ENCODE measurements at places on chromosomes 5 and 9.

DNA sequence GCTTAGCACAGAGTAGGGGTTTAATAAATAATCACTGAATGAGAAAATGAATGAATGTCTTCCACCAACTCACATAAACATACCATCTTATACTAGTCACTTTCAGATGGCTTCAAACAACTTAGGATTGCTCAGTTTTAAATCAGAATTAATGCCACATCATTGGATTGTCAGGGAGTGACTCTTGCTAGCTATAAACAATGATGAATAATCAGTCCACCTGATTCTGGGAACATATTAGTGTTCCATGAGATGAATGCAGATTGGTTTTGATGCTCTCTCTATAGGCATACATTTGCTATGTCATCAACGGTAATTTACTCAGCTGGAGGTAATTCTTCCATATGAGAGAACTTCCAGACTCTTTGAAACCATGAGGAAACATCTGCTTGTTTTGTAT is 97.4 kb downstream of the CDH9 start:
- ATAC-seq, result no peak

DNA sequence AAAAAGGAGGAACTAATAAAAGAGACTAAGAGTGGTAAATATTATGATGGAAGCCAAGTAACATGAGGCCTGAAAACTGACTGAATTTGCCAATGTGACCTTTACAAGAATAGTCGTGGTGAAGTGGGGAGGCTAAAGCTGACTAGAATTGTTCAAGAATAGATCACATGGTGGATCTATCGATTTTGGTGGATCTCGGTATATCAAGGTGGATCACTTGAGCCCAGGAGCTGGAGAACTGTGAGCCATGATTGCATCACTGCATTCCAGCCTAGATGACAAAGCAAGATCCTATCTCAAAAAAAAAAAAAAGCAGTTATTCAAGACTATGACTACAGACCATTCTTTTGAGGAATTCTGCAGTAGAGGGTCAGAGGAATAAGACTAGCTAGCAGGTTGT is 15.1 kb downstream of the ERMP1 start:
- ATAC-seq, result no peak

DNA sequence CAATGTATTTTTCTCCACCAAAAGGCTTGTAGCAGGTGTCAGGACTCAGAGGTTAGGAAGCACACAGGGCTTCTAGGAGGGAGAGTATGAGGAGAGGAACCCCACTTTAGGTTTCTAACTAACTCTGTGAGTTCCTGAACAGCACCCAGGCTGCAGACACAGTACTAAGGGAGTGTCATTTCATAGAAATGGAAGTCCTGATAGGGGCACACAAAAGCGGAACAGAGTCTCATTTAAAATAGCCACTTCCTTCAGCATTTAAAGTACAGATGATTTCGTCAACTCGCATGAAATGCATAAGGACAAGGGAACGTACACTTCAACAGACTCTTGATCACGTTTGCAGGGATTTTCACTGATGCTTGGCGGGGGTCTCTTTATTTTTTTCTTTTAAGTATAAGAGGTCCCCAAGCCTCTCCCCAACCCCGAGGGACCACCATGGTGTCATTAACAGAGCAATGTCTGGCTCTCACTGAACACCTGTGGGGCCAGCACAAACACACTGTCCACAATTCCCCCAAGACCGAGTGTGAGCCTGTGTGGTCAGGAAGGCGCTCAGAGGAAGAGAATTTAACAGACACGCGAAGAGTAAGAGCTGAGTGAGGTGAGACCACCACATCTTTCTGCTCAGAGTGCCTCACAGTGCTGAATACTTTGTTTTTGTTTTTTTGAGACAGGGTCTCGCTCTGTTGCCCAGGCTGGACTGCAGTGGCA is 82.3 kb downstream of the SECISBP2 start:
- ATAC-seq, result no peak

DNA sequence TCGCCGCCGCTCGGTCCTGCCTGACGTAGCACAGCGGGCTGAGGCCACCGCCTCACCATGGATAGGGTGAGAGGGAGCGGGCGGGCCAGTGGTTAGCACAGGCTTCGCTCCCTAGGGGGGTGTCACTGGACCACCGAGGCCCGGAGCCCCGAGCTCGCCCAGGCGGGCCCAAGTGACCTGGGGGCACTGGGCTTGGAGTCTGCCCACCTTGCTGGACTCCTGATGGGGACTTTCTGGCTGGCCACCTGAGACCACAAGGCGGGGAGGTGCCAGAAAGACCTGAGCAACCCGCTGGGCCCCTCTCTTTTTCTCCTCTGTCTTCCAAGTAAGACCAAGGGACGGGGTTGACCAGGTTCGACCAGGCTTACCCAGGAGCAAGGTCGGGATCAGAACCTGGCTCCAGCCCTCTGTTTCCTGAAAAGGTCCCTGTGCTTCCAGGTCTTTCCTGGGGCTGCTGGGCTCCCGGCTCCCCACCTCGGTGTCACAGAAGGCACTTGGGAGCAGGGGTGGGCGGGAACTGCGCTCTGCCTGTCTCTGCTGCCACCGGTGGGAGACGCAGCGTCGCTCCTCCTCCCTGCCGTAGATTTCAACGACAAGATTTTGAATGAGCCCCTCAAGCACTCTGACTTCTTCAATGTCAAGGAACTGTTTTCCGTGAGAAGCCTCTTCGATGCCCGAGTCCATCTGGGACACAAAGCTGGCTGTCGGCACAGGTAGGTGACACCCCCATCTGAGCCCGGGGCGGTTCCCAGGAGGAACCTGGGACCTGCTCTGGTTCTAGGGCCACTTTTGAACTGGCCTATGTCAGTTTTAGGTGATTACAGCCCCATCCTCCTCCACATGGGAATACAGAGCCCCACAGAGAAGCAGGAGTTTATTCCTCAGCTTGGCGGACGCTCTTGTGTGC is 1.0 kb downstream of the MRPS2 start:
- ATAC-seq, result no peak

DNA sequence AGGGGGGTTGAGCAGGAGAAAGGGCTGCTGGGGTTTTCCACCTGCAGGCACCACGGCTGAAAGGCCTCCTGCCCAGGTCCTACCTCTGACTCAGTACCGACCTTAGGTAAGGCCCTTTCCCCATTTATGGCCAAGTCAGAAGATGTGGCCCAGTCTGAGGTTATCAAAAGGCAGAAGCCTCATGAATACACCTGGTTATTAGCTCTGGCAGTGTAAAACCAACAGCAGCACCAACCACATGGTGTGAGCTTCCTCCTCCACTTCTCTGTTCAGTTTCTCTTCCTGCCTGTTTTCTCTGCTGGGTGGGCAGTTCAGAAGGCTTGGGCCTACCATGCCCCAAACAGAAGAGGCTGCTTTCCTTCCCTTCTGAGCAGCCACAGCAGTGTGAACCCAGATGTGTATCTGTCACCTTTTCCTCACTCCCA is 86.9 kb downstream of the UGCG start:
- peak; percentile 34 for ATAC-seq

- no peak for ATAC-seq
Observed at GRCh38 chr9:8255850-8256249, 456.3 kb upstream of the DMAC1 start.

GRCh38 chr5:24347158-24347557 is 297.6 kb downstream of the CDH10 start:
- ATAC-seq, result no peak

DNA sequence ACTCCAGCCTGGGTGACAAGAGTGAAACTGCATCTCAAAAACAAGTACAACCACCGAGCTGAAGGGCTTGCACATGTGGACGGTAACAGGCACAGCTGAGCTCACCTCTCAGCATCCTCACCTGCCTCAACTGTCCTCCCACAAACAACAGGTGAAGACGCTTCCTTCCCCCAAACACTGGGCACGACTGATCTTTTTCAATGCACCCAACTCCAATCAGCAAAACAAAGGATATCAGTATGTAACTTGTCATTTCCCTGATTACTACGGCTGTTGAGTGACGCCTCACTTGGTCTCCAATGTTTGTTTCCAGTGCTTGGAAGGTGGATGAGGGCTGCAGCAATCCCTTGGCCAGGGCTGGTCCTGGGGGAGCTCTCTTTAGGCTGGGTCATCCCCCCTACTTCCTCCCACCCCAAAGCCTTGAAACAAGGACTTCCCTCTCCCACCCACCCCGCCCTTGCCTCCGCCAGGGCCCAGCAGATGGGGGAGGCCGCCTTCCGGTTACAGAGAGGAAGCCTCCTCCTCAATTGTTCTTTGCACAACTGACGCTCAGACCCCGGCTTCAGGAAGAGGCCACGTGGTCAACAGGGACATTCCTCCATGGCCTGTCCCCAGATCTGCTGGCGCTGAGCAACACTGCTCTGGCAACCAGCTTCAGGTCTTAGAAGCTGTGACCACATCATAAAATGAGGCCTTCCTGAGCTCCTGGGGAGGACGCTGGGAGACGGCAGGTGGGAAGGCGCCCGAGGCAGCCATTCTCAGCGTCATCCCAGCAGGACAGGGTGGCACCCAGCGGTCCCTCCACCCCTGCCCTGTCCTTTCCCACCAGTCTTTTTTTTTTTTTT is 5.9 kb downstream of the FAM78A start:
- ATAC-seq, result peak; percentile 43

- ATAC-seq, result peak; percentile 73
Observed at GRCh38 chr5:43245724-43246385, 53.8 kb downstream of the NIM1K start.

GRCh38 chr5:9495121-9495520 is 50.8 kb downstream of the SEMA5A start:
- no peak for ATAC-seq

- peak; percentile 38 for ATAC-seq
Observed at GRCh38 chr5:75051217-75051751, 1.1 kb downstream of the GCNT4 start.

GRCh38 chr9:112009656-112010055 is 113.0 kb downstream of the UGCG start:
- ATAC-seq, result no peak

- no peak for ATAC-seq
Observed at GRCh38 chr5:68557162-68557936, 341.8 kb downstream of the PIK3R1 start.

GRCh38 chr5:69219939-69220338 is 14.7 kb upstream of the CDK7 start:
- ATAC-seq, result no peak

GRCh38 chr9:24041160-24041690 is 215.2 kb upstream of the ELAVL2 start:
- ATAC-seq, result no peak

DNA sequence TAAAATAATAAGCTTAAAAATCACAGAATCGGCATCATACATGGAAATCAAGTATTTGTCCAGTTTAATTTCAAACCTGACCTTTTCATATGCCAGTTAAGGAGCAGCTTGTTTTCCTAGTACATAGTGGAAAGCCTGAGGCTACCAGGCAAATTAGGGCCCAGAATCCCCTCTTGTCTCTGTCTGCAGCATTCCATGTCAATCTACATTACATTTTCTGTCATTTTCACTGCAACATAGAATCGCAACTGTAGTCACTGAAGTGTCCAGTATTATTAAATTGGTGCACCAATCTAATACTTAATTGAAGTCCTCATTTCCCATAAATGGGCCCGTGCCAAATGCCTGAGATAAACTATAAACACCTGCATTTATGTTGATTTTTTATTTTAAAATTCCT is 1352.2 kb upstream of the ACO1 start:
- no peak for ATAC-seq

GRCh38 chr5:98604721-98605425 is 168.6 kb upstream of the RGMB start:
- ATAC-seq, result no peak

GRCh38 chr5:42992088-42992879 is 47.8 kb downstream of the ANXA2R start:
- peak; percentile 29 for ATAC-seq

- ATAC-seq, result no peak
Observed at GRCh38 chr5:154370813-154371212, 75.0 kb upstream of the SAP30L start.

Data from activated T-helper 17 cell treated with anti-CD3 and anti-CD28 coated beads, Interleukin-2, amount 50 U/mL, for 72 hours (primary cell).